ENCODE measurements at places on chromosomes 5 and 9.
A peak's percentile ranks its signal among the peaks of the same experiment; 100 is the strongest.

DNA sequence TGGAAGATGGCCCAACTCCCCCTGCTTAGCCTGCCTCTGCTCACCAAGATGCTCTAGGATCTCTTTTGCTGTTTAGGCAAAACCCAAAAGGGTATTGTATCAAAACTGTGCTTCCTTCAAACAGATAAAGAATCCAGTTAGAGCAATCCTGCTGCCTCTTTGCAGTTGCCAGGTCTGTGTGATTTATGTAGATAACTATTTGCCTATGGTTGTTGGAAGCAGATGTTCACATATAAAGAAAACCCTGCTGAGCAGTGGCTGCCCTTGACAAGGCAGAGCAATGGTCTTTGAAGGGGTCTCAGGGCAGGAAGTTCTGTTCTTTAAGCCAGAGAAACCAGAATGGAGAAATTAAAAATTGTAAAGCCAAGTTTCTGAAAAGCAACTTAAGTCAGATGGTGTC lies 68.6 kb downstream of the LRRC70 start:
- no peaks in the 10 kb centered on the region for H3K27me3 ChIP-seq
- DNase-seq, result no peak
- no peaks in the 10 kb centered on the region for H3K36me3 ChIP-seq
- H3K27ac ChIP-seq, result no peak overlapping the region

- H3K27me3 ChIP-seq, result no peaks in the 10 kb centered on the region
- no peak for DNase-seq
- H3K4me1 ChIP-seq, result peaks cover 8% of the 10 kb centered on the region
- H3K27ac ChIP-seq, result peak overlapping the region; percentile 52
- no peaks in the 10 kb centered on the region for H3K36me3 ChIP-seq
Observed at GRCh38 chr9:4238522-4238921, 61.3 kb downstream of the GLIS3 start.

DNA sequence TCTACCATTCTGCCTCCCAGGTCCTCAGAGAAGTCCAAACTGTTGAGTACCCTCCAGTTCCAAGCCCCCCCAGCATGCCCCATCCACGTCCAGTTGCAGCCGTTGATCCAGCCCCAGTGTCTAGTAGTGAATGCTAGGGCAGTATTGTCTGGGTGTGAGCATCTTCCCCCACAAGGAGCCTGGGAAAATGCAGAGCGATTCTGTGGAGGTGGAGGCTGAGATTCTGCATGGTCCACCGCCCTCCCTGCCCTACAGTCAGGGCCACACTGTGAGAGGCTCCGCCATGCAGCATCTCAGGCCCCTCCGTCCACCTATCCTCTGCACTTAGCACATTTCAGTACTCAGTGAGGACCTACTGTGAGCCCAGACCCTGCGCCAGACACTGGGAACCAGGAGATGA lies 135.9 kb downstream of the GABBR2 start:
- H3K27ac ChIP-seq, result no peak overlapping the region
- H3K4me3 ChIP-seq, result no peak overlapping the region
- H3K4me1 ChIP-seq, result no peaks in the 10 kb centered on the region

DNA sequence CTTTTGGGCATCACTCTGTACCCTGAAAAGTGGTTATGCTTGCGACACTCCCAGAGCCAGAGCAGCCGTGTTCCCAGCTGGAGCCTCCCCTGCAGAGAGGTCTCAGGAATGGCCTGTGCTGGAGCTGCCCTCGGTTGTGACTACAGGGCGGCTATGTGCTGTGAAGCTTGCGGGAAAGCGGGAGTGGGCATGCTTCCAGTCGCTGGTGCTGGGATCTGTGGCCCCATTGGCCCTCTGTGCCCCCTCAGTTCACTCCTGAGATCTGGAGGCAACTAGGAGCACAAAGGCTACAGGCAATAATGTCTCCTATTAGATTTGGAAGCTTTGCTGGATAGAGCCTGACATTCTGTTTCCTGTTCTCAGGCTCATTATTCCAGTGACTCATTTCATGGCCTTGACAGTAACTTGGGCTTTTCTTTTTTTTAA lies 56.9 kb downstream of the GPR107 start:
- H3K27ac ChIP-seq, result no peak overlapping the region
- no peak for DNase-seq
- H3K4me1 ChIP-seq, result no peaks in the 10 kb centered on the region
- H3K36me3 ChIP-seq, result peaks cover 39% of the 10 kb centered on the region

DNA sequence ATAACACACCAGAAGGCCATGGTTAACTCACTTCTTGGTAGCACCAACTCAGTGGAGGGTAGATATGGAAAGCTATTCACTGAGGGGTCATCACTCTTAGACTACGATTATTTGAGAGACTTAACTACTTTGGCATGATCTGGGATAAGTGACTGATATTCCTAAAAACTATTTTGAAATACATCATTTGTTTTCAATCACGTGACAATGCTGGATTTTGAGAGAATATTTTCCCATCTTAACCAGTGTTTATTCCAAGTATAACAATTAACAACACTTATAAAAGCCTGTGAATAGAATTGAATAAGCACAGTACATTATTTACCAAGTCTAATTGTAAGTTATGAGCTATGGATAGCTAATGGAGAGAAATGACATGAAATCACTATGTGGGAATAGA lies 22.4 kb upstream of the CYLC2 start:
- no peaks in the 10 kb centered on the region for H3K27me3 ChIP-seq
- no peak overlapping the region for H3K27ac ChIP-seq
- no peaks in the 10 kb centered on the region for H3K36me3 ChIP-seq
- no peak overlapping the region for H3K4me3 ChIP-seq
- no peak for DNase-seq

GRCh38 chr9:36924071-36924470 lies 110.0 kb downstream of the PAX5 start:
- H3K27ac ChIP-seq, result no peak overlapping the region
- no peaks in the 10 kb centered on the region for H3K36me3 ChIP-seq
- no peak overlapping the region for H3K4me3 ChIP-seq
- no peaks in the 10 kb centered on the region for H3K27me3 ChIP-seq
- no peaks in the 10 kb centered on the region for H3K4me1 ChIP-seq
- no peak for DNase-seq

DNA sequence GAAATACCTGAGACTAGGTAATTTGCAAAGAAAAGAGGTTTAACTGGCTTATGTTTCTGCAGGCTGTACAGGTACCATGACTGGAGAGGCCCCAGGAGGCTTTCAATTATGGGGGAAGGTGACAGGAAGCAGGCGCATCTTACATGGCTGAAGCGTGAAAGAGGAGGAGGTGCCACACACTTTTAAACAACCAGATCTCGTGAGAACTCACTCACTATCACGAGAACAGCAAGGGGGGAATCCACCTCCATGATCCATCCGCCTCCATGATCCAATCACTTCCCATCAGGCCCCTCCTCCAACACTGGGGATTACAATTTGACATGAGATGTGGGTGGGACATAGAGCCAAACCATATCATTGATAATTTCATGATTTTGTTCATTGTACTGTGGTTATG lies 2.5 kb upstream of the MED27 start:
- H3K27ac ChIP-seq, result no peak overlapping the region
- no peak for DNase-seq
- no peak overlapping the region for H3K4me3 ChIP-seq

GRCh38 chr5:52798938-52799337 lies 11.2 kb downstream of the ITGA1 start:
- peak overlapping the region; percentile 83 for H3K4me3 ChIP-seq
- DNase-seq, result no peak
- no peaks in the 10 kb centered on the region for H3K36me3 ChIP-seq

GRCh38 chr9:70111042-70111602 lies 67.5 kb downstream of the MAMDC2 start:
- peak; percentile 85 for DNase-seq
- no peak overlapping the region for H3K4me3 ChIP-seq
- peaks cover 3% of the 10 kb centered on the region for H3K36me3 ChIP-seq
- H3K4me1 ChIP-seq, result no peaks in the 10 kb centered on the region
- no peaks in the 10 kb centered on the region for H3K27me3 ChIP-seq
- H3K27ac ChIP-seq, result no peak overlapping the region

DNA sequence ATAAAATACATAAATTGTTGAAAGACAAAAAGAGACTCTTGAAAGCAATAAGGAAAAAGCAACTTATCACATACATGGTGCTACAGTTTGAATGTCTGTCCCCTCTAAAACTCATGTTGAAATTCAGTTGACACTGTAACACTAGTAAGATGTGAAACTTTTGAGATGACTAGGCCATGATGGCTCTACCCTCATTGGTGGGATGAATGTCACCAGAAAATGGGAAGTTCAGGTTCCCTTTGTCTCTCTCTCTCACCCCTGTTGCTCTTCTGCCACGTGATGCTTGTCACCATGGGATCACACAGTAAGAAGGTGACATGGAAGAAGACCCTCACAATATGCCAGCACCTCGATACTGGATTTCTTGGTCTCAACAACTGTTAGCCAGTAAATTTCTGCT lies 50.3 kb upstream of the SPTLC1 start:
- DNase-seq, result no peak
- no peaks in the 10 kb centered on the region for H3K4me1 ChIP-seq
- no peaks in the 10 kb centered on the region for H3K27me3 ChIP-seq

GRCh38 chr9:20023961-20024571 lies 235.2 kb upstream of the SLC24A2 start:
- no peak overlapping the region for H3K4me3 ChIP-seq
- H3K4me1 ChIP-seq, result no peaks in the 10 kb centered on the region
- no peaks in the 10 kb centered on the region for H3K27me3 ChIP-seq
- no peak for DNase-seq
- no peaks in the 10 kb centered on the region for H3K36me3 ChIP-seq

DNA sequence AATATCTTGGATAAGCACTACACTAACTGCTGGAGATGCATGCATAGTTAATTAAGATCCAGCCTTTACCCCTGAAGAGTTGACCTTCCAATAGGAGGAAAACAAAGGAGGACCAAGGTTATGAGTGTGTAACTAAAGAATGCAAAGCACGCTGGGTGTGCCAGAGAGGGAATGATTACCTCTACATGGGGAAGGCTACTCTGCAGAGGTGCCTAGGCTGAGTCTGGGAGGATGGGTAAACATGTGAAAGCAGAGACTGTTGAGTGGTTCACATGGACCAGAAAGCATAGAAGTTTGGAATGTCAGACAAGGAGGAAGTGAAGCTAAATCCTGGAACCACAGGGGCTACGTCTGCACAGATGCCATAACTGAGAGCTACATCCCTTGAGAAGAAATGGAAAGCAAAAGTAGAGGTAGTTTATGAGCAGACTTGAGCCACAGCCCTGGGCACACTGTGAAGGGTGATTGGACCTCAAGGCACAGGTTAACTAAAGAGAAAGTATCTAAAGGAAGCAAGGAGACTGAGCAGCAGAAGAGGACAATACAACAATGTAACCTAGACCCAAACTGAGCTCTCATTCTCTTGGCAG lies 176.2 kb downstream of the DENND1A start:
- H3K27me3 ChIP-seq, result no peaks in the 10 kb centered on the region
- H3K27ac ChIP-seq, result no peak overlapping the region
- H3K36me3 ChIP-seq, result no peaks in the 10 kb centered on the region

- peaks cover 5% of the 10 kb centered on the region for H3K4me1 ChIP-seq
- no peaks in the 10 kb centered on the region for H3K36me3 ChIP-seq
- H3K27me3 ChIP-seq, result no peaks in the 10 kb centered on the region
- peak overlapping the region; percentile 27 for H3K4me3 ChIP-seq
- peak overlapping the region; percentile 69 for H3K27ac ChIP-seq
Observed at GRCh38 chr5:14830210-14831005, 41.2 kb downstream of the ANKH start.

DNA sequence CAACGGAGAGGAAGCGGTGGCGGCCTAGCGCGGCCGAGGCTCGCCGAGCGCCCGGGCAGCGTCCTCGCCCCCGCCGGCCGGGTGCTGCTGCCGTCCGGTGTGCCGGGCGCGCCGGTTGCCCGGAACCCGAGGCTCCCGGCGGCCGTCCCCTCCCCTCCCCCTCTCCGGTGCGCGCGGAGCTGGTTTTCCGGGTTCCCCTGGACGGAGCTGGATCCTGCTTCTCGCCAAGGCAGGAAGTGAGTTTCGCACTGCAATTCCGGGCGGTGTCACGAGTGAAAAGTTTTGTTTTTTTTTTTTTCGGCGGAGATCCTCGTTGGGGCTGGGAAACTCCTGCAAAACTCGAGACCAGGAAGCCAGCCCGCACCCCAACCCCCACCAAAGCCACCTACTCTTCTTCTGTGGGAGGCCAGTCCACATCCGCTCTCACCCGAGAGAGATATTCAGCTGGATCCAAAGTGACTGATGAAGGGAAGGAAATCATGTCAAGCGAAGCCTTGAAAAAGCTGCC lies at the start of gene ERBIN:
TSS of gene ERBIN (plus strand) at position 300 of the 508 bp plus-strand sequence. CDS start 66,144 bp downstream, outside the sequence.
- peaks cover 9% of the 10 kb centered on the region for H3K4me1 ChIP-seq
- peak within 1 kb of the TSS; percentile 100 for H3K27ac ChIP-seq
- peak; percentile 85 for DNase-seq
- no peaks in the 10 kb centered on the region for H3K27me3 ChIP-seq
- no peaks in the 10 kb centered on the region for H3K36me3 ChIP-seq

GRCh38 chr9:12878351-12878978 lies 103.6 kb downstream of the LURAP1L start:
- DNase-seq, result no peak
- no peak overlapping the region for H3K4me3 ChIP-seq
- no peak overlapping the region for H3K27ac ChIP-seq
- no peaks in the 10 kb centered on the region for H3K36me3 ChIP-seq
- H3K4me1 ChIP-seq, result peaks cover 5% of the 10 kb centered on the region

GRCh38 chr9:133260334-133261102 lies 14.5 kb downstream of the ABO start:
- no peak overlapping the region for H3K4me3 ChIP-seq
- no peak for DNase-seq
- no peaks in the 10 kb centered on the region for H3K27me3 ChIP-seq
- no peaks in the 10 kb centered on the region for H3K36me3 ChIP-seq
- H3K27ac ChIP-seq, result no peak overlapping the region
- no peaks in the 10 kb centered on the region for H3K4me1 ChIP-seq

GRCh38 chr9:132716007-132716406 lies 45.7 kb downstream of the GTF3C4 start:
- H3K4me3 ChIP-seq, result no peak overlapping the region
- no peak overlapping the region for H3K27ac ChIP-seq
- H3K4me1 ChIP-seq, result no peaks in the 10 kb centered on the region
- H3K27me3 ChIP-seq, result no peaks in the 10 kb centered on the region
- no peak for DNase-seq

DNA sequence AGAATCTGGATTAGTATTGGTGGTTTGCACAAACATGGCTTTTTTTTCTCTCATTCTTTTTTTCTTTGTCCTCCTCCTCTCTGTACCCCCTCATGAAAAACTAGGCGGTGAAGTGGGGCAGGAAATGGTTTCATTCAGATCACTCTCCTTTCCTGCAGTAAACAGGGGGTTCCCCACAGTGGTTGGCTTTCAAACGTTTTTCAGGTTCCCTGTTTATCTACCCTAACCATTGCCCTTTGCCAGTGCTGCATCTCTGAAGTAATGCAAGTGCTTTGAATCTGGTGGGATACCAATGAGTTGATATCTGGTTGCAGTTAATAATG lies 29.8 kb downstream of the NR4A3 start:
- no peak overlapping the region for H3K4me3 ChIP-seq
- no peaks in the 10 kb centered on the region for H3K27me3 ChIP-seq
- no peaks in the 10 kb centered on the region for H3K4me1 ChIP-seq

DNA sequence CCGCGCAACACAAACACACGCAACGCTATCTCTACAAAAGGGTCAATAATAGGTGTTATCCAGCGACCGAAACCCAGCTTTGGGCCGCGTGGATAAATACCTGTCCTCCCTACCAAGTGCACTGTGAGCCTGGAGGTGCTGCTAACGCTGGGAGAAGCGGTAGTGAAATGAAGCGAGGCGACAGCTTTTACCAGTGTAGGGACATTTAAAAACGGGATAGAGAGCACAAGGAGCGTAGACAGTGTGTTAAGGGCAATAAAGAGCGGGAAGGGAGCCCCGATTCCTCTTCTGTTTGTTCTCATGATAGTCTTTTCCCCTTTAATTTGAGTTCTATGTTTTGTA lies 421 bp upstream of the DEPDC1B start:
- H3K36me3 ChIP-seq, result no peaks in the 10 kb centered on the region
- no peaks in the 10 kb centered on the region for H3K27me3 ChIP-seq
- H3K4me1 ChIP-seq, result no peaks in the 10 kb centered on the region
- no peak for DNase-seq
- H3K4me3 ChIP-seq, result peak overlapping the region; percentile 88
- peak overlapping the region; percentile 80 for H3K27ac ChIP-seq
